ENCODE measurements at places on chromosomes 2 and 18.

DNA sequence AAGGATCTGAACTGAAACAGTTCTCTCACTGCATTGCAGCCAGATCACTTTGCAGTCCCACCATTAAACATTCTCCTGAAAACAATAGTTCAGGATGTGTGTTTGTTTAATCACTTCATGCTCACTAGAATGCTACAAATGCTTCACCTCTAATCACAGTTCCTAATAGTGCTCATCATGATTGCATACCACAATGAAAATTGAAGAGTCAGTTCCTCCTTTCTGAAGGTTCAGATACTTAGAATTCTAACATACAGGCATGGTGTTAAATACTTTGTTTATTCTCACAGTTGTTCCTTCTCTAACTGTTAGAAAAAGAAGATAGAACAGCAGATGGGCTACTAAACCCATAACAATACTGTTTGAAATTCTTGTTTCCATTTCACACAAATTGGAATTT is 622.3 kb upstream of the ACVR2A start:
- DNase-seq, result no peak

DNA sequence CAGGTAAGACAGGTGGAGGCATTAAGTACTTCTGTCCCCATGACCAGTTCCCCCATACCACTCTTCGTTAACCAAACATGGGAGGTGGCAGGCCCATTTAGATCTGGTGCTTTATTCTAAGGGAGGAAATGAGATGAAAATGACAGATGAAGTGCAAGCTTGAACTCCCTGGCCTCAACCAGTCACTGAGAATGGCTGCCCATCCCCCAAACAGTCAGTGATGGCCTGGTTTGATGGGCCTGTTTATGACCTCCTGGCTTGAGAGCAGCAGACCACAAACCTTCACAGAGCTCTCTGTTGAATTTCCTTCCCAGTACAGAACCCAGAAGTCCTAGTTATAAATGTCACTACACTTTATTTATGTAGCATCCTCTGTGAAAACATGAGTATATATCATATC is 31.1 kb downstream of the EPAS1 start:
- no peak for DNase-seq

DNA sequence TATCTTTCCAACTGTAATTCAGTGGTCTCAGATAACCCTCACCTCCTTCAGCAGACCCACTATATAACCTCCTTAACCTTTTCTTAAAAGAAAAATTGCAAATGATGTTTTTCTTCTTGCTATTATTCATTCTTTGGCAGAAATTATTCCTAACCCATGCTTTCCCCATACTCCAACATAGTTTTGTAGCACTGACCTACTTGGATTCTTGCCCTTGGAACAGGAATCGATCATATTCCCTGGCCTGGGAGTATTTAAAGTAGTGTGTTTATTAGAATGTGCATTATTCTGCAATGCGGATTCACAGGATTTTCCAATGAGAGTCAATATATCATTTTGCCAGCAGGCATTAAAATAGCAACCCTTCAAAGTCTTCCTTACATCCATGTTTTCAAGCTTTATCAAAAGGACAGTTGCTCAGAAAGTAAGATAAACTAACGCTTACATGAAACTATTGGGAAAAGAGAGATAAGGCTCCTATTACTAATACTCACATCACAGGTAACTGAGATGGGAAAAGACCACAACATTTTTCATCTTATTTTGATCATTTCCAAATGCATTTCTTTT is 37.4 kb downstream of the CHN1 start:
- DNase-seq, result no peak

GRCh38 chr18:13464432-13465123 is 246.0 kb downstream of the LDLRAD4 start:
- peak; percentile 28 for DNase-seq

DNA sequence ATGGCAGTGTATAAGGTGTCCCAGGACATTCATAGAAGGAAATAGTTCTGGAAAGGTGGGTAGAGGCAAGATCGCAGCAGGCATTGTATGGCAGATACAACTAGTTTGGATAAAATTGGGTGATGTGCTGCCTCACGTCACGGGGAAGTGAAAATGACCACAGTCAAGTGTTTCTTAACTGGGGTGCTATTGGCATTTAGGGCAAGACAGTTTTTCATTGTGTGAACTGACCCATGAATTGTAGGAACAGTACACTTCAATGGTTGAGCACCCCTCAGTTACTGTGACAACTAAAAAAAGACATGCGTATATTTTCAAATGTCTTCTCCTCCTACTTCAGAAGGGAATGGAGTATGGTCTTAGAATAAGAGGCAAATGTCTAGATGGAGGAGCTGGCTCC is 22.3 kb upstream of the CYRIA start:
- DNase-seq, result no peak

DNA sequence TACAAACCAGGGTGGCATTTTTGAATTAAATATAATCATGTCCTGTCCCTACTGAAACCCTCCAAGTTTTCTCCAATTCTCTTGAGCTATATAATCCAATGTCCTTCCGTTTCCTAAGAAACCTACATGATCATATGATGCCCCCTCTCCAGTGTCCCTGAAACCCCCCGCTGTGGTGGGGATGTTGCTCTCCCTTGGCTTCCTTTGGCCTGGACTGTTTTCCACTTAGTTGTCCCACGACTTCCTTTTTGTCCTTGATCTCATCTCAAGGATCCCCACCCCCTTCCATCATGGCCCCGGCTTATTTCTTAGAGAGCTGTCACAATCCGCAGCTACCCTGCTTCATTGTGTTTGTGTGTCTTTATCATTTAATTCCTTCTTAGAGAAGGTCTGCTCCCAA is 43.8 kb downstream of the TMEM18 start:
- DNase-seq, result no peak

GRCh38 chr2:71078624-71079023 is 10.2 kb downstream of the NAGK start:
- no peak for DNase-seq

DNA sequence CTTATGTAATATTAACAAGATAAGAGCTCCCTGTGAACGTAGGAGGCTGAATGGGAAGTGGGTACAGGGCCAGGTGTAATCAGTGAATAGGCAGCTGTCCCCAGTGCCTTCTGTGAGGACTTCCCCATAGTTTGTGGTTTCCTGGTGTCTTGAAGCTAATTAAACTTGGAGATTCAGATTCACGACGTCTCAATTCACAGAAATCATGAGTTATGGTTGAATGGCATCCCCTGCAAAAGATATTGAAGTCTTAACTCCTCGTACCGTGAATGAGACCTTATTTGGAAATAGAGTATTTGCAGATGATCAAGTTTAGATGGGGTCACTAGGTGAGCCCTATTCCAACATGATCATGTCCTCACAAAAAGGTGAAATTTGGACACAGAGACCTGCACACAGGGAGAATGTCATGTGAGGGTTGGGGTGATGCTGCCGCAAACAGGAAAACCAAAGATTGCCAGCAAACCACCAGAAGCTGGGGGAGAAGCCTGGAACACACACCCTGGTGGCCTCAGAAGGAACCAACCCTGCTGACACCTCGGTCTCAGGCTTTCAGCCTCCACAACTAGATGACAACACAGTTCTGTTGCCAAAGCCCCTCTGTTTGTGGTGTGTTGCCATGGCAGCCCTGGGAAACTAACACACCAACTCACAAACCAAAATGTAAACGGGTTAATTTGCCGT is 13.2 kb downstream of the ARL4C start:
- DNase-seq, result no peak

All from stimulated activated CD4-positive, alpha-beta T cell treated with anti-CD3 and anti-CD28 coated beads, TNF-alpha, amount 100 ng/mL, for 4 hours (primary cell).